ENCODE measurements at places on chromosomes 16 and 17.

DNA sequence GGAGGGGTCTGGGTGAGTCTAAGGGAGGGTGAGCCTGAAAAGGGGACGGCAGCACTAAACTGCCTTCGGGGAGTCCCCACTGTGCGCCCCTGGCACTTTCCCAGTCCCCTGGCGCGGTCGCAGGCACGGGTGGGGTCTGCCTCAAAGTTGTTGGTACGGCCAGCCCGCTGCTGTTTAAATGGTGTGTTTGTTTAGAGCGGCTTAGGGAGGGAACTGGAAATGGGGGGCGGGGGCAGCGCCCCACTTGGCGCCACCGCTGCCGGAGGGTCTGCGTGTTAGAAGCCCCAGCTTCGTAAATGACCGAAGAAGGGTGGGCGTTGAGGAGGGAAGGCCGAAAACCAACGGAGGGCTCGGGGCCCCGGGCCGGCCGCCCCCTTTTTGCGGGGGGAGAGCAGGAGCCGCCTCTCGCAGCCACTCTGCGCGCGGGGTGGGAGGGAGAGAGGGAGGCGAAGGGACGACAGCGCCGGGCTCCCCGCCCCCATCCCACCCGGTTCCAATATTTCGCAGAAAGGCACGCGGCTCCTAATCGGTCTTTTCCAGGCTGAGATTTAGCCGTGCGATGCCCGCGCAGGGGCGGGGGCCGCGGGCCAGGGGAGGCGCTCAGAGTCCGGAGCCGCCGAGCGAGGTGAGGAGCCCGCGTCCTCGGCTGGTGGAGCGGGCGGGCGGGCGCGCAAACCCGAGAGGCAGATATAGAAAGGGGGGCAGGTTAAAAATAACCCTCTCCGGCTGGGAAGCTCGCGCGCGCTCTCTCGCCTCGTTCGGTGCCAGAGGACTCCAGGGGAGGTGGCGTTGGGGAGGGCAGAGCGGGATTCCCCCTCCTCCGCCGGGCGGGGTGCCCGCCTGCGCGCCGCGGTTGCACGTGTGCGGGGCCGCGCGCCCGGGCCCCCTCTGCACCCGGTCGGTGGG lies 54.9 kb downstream of the SREBF1 start:
- DNase-seq: no peak

DNA sequence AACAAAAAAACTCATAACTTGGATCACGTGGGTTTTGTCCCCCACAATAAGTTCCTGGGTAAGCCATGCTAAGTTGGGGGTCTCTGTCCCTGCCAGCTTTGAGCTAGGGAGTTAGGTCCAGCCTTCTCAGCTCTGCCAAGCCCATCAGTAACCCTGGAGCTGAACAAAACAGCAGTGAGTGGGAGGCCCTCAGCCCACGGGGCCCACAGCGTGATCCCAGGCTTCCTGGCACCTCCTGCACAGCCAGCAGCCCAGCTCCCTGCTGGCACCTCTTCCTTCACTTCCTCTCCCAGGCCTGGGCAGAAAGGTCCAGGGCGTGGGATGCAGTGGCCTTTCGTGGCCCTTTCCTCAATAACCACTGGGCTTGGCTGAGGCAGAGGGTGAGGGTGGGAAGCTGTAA lies 35.5 kb upstream of the CDC42EP4 start:
- no peak for DNase-seq

DNA sequence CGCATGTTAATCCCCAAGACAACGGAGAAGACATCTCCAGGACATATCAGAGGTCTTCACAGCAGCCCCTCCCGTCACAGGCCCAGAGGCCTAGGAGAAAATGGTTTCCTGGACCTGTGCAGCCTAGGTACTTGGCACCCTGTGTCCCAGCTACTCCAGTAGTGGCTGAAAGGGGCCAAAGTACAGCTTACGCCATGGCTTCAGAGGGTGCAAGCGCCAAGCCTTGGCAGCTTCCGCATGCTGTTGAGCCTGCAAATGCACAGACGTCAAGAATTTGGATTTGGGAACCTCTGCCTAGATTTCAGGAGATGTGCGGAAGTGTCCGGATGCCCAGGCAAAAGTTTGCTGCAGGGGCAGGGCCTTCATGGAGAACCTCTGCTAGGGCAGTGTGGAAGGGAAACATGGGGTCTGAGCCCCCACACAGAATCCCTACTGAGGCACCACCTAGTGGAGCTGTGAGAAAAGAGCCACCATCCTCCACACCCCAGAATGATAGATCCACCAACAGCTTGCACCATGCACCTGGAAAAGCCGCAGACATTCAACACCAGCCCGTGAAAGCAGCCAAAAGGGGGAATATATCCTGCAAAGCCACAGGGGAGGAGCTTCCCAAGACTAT lies 159.3 kb upstream of the COX10 start:
- no peak for DNase-seq

GRCh38 chr17:33871720-33872540 lies 383.2 kb upstream of the CCL2 start:
- DNase-seq: peak; percentile 46

DNA sequence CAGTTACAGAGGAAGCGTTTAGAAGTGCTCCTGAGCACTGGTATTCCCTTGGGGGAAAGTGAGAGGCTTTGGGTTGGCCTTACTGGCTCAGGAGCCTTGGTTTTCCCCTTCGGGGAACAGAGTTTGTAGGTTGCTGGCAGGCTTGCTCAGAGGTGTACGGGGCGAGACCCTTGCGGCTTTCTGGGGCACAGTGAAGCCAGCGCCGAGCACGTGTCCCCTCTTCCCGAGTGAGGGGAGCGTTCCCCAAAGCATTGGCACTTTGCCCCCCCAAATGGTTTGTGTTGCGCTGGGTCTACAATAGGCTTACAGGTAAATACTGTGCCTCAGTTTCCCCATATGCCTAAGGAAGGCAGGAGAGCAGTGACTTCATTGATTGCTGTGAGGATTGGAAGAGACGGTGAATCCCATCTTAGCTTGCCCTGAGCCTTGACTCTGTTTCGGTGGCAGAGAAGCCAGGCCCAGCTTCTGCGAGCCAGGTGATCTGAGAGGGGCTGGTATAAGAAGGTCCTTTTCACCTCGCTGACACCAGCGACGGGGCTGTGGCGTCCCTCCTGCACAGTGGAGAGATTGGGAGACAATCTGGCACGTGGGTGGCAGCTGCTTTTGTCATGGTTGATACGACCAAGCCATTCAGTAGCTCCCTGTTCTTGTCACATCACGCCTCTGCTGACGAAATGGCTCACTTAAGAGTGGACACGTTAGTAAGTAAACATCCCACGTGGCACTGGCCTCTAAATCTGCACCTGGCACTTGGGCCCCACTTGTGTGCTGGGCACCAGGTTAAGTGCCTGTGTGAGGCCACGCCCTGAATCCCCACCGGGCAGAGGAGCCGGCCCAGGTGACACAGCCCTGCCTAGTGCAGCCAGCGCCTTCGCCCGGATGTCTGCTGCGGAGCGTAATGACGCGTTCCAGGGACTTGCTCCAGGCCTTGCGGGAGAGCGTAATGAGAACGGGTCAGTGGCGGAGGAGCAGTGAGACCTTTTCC lies 55.0 kb downstream of the MEAK7 start:
- no peak for DNase-seq

DNA sequence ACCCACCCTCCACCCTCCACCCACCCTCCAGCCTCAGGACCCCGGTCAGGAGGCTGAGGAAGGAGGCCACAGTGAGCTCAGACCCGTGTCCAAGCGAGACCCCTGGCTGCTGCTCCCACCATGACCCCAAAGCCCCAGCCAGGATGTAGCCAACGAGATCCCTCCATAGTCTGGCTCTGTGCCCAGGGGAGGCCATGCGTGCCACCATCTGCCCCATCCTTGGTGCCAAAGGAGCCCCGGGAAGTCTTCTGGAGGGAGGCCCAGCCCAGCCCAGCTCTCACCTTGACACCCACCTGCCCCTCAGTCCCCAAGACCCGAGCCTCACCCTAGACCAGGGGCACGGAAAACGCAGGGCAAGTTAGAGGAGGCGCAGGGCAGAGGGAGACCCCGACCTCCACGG lies 34.2 kb downstream of the PIEZO1 start:
- DNase-seq: no peak

DNA sequence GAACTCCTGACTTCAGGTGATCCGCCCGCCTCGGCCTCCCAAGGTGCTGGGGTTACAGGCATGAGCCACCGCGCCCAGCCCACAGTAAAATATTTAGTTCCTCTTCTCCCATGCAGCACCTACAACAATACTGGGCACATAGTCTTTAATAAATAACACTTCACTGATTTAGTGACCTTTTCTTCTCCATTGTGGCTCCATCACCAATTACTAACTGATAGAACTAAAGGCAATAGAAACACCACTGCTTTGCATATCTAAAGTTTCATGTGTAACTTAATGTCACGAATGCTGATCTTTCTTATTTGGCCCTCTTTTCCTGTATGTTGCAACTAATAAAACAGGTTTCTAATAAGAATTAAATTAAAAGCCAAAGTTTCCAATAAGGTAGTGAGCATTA lies 38.9 kb downstream of the TRIM37 start:
- DNase-seq: no peak

DNA sequence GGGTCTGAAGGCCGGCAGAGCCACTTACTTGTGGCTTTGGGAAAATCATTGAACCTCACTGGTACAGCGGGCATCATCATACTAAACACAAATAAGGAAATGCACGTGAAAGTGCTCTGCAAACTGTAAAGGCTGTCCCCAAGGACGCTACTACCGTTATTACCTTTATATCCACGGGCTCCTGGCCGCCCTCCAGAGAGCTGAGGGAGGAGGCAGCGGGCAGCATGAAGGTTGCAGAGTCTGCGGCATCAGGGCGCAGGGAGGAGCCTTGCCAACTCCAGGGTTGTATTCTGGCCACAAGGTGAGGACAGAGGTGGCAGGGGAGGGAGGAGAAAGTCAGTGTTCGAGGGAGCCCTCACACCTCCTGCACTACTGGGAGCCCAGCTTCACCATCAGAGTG lies 68.3 kb upstream of the GCSH start:
- no peak for DNase-seq

DNA sequence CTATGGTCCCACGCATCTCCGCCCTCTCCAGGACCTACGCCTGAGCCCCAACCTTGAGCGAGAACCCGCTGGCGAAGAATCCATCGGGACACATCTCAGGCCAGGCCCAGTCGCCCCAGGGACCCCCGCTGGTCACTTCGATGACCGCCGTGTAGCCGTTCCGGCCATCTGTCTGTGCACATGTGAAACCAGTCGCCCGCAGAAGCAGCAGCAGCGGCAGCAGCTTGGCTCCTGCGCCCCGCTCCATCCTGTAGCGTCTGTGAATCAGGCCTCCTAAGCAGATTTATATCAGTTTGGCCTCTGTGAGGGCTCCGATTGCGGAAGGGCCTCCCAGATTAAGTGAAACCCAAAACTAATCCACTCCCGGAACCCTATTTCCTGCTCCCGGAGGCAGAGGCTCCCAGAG lies at the start of gene VMO1:
VMO1 (minus strand) TSS at position 259 of the 406 bp plus-strand sequence; CDS start at position 247, 12 bp downstream.
- no peak for DNase-seq

DNA sequence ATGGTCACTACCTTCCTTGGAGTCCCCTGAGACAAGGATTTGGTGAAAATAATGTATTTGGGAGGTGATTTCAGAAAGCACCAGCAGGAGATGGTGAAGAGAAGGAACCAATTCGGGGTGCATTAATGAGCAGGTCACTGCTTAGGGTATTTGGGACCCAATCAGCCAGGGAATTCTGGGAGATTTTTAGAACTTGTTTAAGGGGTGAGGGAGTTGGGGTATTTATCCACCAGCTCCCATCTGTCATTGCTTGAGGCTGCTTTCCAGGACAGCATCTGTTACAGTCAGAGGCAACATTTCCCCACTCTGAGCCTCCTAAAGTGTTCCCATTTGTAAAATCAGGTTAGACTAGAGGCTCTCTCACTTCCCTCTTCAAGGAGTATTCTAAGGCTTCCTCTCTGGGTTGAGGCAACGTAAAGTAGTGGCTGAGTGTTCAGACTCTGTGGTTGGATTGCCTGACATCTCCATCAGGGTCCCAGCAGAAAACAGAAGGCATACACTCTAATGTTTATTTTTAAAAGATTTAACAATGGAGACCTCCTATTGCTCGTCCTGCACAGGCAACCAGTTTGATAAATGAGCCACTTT lies 60.9 kb downstream of the CLEC19A start:
- no peak for DNase-seq

DNA sequence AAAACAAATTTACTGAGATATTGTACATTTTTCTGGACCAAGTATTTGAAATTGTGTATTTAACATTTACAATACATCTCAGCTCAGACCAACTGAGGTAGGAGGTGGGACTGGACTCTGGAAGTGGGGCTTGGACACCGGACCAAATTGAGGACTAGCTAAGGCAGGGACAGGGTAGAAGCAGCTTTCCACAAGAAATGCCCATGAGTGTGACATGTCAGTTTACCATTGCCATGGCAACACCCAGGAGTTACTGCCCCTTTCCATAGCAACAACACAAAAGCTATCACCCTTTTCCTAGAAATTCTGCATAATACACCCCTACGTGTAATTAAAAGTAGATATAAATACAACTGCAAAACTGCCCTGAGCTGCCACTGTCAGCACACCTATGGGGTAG lies 191.5 kb upstream of the ASIC2 start:
- no peak for DNase-seq

GRCh38 chr16:13234999-13235398 lies 333.6 kb downstream of the SHISA9 start:
- no peak for DNase-seq

GRCh38 chr17:44749076-44749979 lies 9.5 kb upstream of the ADAM11 start:
- DNase-seq: no peak

GRCh38 chr17:17757391-17757791 lies 76.1 kb downstream of the RAI1 start:
- no peak for DNase-seq

DNA sequence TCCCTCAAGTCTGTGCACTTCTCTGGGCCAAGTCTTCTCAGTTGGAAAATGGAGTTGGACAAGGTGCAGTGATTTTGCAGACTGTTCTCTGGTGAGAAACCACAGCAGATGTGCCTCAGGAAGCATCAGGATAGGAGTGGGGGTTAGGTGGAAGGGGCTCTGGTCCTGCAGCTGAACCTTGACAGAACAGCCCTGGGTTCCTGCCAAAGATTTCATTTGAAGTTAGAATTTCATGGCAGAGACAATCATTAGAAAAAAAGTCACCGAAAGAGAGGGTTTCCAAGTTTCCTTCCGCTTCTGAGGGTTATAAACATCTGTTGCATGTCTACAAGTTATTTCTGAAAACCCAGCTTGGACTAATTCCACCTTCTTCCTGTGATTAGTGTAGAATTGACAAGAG lies 80.4 kb upstream of the IRX3 start:
- DNase-seq: no peak

GRCh38 chr17:1810450-1811103 lies 19.1 kb downstream of the SMYD4 start:
- no peak for DNase-seq

GRCh38 chr17:74605361-74605760 lies 13.3 kb upstream of the CD300LD start:
- DNase-seq: no peak

DNA sequence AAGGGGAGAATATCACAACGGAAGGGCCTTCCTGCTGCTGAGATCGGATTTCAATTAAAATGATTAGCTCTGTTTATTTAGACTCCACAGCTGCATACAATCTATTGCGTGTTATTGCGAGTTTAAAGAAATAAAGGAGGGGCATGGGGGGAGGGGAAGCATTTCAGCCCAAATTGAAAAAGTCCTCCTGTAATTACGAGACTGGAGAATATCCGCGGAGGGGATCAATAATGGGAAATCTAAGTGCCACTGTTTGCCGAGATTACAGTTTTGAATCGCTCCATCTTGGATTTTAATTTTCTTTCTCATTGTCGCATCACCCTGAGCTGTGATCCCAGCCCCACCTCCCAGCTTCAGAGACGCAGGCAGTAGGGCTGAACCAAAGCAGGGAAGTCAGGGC lies 15.7 kb upstream of the RPL38 start:
- DNase-seq: no peak

- DNase-seq: no peak
Measured at GRCh38 chr16:23257682-23258081, 44.4 kb upstream of the SCNN1B start.
